LNCaP clone FGC (cell line): ENCODE measurements at places on chromosomes 7 and 10.
A peak's percentile ranks its signal among the peaks of the same experiment; 100 is the strongest.

GRCh38 chr7:90688810-90689209 lies 92.7 kb downstream of the CDK14 start:
- DNase-seq, result no peak

- DNase-seq, result no peak
Observed at GRCh38 chr7:73960548-73960947, 67.4 kb upstream of the ELN start.

DNA sequence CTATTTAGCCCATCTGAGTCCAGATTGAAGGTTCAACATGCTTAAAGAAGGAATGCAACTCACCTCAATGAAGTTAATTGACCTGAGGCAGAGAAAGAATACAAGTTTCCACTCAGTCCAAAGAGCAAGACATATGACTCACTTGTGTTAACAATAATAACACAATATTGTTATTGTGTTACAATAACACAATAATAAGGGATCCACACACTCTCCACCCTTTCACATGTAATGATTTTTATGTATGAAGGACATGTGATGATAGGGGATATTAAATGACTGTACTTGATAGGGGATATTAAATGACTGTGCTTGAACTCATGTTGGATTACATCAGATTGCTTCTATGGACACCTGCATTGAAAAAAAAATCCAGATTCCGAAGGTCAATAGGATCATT lies 3.6 kb upstream of the ABCB1 start:
- DNase-seq, result no peak

- no peak for DNase-seq
Observed at GRCh38 chr7:13848681-13849131, 140.8 kb downstream of the ETV1 start.

DNA sequence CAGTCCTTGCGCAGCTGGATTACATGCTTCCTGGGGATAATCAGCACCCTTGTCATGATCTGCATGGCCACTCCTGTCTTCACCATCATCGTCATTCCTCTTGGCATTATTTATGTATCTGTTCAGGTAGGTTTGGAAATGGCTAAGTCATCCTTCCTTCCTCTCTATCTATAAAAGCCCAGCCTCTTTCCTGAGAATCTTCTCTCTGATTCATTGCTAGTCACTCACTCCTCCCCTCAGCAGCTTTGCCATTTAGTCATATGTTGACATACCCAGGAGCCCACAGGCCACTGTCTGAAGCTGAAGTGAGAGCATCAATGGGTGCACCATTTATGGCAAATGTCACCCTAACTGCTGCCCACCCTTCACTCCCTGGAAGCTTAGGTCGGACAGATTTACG lies 52.0 kb downstream of the ABCC2 start:
- DNase-seq, result no peak

- no peak for DNase-seq
Observed at GRCh38 chr10:67017218-67017617, 91.4 kb downstream of the LRRTM3 start.

DNA sequence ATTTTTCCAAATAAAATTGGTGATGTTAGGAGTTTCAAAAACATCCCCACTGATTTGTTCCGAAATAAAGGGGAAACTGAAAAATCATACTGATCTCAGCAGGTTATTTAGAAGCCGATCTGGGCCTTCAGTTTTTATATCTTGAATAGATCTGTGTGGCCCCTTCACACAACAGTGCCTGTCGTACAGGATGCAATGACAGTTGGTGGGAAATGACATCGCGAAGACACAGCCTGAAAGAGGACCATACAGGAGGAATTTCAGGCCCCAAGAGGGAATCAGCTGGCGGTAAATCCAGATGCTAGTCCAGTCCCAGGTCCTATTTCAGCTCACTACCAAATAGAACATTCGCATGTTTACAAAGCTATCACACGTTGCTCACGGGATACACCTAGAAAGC lies 3.0 kb downstream of the H2BK1 start:
- no peak for DNase-seq

DNA sequence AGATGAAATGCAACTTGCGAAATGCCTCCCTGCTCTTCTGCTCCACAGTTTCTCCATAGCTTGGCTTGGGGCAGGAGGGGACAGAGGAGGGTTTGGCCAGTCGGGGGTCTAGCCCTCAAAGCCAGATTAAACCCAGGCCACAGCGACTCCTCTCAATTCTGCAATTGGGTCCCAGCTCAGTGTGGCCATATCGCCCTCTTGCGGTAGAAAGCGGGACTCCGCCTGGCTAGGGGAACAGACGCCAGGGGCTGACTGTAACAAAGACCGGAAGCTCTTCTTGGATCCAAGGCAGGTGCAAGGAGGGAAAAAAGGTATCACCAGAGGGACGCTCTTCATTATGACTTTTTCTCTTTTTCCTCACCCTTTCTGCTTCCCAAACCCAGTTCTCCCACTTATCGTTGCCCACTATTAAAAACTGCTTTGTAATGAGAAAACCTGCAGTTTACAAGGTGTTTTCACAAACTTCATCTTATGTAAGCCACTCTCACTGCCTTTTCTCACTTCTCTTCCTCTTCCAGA lies 36.6 kb upstream of the TNPO3 start:
- DNase-seq, result peak; percentile 21

DNA sequence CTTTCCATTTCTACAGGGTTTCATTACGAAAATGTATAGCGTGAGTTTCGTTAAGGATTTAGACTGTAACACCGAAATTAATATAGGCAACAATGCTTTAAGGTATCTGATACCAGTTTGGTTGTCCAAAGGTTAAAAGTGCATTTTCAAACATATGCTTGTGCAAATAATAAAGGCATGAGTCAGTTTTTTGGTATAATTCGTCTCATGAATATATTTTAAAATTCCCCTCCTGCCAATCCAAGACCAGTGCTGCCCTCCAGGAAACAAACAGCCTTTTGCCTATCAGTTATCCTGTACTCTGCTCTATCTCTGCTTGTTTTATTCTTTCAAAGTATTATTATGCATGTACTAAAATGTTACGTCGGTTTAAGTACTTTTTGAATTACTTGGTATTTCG lies 2.0 kb downstream of the LCOR start:
- DNase-seq, result no peak

GRCh38 chr10:126170776-126171175 lies 217.5 kb downstream of the ADAM12 start:
- DNase-seq, result no peak

GRCh38 chr7:74407958-74408357 lies 45.7 kb upstream of the GTF2IRD1 start:
- no peak for DNase-seq

- DNase-seq, result no peak
Observed at GRCh38 chr7:83908526-83908925, 259.6 kb upstream of the SEMA3E start.

- DNase-seq, result no peak
Observed at GRCh38 chr10:70599791-70600190, 2.8 kb downstream of the PRF1 start.

GRCh38 chr10:92787557-92788152 lies 60.7 kb upstream of the EXOC6 start:
- DNase-seq, result no peak

- DNase-seq, result peak; percentile 30
Observed at GRCh38 chr7:1297017-1297960, 64.6 kb downstream of the UNCX start.

DNA sequence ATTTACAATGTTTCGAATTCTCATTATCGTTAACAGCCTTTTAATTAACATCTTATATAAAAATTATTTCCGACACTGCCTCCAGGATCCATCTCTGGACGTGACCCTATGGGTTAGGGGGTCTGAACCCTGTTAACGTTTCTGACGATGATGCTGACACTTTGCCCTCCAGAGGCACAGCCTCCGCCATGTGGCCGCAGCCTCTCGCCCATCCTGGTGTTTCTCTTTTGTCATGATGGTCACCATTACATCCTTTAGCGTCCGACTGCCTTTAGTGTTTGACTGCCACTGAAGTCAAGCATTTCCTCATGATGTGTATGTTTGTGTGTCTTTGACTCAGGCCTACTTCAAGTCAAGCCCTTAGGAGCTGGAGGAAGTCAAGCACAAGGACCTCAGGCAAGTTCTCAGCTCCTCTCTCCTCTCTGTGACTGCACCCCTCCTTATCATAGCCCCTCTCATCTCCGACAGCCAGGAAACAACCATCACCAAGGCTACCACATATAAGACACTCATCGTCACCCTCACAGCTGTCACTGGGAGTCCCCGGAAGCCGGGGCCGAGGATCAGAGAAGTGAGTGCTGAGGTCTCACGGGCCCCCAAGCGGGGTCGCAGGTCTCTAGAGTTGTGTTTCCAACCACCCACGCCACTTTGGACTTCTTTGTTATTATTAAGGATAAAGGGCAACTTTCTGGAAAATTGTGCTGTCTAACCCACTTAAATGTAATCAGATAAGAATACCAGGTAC lies 96.1 kb upstream of the PPP2R2D start:
- no peak for DNase-seq

DNA sequence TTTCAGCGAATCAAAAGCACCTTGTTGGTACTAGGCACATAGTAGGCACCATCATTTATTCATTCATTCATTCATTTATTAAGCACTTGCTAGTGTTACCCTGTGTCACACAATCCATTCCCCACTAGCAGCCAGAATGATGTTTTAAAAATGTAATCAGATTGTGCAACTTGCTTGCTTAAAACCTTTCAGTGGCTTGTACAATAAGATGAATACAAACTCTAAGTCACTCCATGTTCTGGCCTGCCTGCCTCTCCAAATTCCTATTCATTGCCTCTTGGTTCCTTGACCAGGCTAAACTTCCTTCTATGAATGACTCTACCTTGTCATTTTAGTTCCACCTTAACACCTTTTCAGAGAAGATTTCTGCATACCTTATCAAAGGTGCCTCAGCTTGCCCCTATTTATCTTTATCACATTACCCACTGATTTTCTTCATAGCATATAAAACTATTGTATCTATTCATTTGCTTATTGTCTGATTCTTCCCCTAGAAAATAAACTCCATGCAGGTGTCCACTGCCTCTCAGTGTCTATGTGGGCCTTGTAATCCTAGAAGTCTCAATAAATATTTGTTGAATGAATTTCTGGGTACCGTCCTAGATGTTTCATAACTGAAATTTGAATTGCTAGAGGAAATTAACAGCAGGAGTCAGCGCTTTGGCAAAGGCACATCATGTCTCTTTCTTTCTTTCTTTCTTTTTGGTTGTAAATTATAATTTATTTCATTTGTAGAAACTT lies 169.5 kb downstream of the TMEM26 start:
- no peak for DNase-seq
